ENCODE measurements at places on chromosomes 1 and 21. TPM values are rescaled to one million over a fixed set of nuclear protein-coding genes. Genes with fewer than 3 reads are reported as not detected.

- DNase-seq: no peak
Observed at GRCh38 chr1:176208034-176208433, 948 bp upstream of the COP1 start.

DNA sequence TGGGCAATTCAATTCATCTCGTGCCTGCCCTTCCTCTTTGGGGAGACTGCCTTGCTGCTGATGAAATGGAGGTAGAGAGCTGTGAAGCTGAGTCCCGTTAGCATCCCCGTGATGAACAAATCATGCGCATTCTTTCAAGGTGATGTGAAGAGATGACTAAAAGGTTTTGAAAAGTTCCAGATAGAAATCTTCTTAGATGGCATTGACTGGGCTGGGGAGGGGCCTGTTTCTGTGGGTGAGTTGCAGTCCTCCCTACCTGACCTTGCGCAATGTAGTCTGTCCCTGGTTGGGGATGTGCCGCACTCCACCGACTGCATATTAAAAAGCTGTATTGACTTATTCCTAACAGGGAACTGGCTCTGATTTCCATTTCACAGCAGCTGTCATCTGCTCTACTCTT lies 49.6 kb downstream of the ST6GALNAC3 start:
- DNase-seq: no peak

GRCh38 chr21:43919871-43920801 lies 55.1 kb downstream of the AGPAT3 start:
- no peak for DNase-seq

GRCh38 chr1:67560580-67561255 lies 124.3 kb upstream of the GADD45A start:
- DNase-seq: no peak

GRCh38 chr1:199678771-199679170 lies 348.7 kb upstream of the NR5A2 start:
- no peak for DNase-seq

FCRLA gene
- total RNA-seq: 0.79 TPM

TBX15 gene
- 30.6 TPM for total RNA-seq
